ENCODE measurements at places on chromosomes 6 and 20.

DNA sequence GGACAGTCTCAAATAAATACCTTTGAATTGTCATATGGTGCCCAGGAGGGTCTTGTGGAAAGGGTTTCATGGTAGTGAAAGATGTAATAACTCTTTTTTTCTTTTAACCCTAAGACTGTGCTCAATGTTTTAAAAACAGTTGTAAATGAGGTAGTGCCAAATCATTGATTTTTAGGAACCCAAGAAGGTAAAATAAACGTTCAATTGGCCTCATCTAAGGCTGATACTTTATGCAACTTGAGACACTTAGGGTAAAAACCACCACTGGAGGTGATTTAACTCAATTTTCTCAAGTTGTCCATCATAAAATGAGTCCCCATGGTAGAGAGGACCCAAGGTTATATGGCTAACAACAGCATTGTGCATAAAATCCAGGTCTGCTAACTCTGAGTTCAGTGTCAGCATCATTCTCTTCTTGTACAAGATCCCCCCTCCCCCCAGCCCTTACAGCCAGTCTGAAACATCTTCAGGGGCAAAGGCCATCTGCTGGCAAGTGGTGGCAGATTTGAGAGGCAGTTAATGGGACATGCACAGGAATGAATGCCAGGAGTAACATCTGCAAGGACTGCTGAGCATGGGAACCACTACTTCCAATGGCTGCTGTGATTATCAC, 244.4 kb downstream of the GMPR start:
- DNase-seq: no peak

GRCh38 chr6:11094411-11094851, 797 bp downstream of the SMIM13 start:
- DNase-seq: peak; percentile 24

DNA sequence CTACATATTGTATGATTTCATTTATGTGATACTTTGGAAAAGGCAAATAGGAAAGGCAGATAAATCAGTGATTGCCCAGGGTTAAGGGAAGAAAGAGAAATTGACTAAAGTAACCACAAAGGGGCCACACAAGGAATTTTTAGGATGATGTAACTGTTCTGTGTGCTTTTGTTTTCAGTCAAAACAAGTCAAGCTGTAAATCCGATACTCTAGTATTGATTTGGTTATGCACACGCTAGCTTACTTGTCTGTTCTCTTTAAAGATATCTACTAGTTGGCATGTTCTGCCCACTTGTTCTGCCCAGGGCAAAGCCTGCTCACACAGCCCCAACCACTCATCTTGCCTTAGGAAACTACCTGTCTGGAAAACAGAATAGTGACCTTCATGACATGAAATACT, 6.4 kb downstream of the FBXL4 start:
- no peak for DNase-seq

DNA sequence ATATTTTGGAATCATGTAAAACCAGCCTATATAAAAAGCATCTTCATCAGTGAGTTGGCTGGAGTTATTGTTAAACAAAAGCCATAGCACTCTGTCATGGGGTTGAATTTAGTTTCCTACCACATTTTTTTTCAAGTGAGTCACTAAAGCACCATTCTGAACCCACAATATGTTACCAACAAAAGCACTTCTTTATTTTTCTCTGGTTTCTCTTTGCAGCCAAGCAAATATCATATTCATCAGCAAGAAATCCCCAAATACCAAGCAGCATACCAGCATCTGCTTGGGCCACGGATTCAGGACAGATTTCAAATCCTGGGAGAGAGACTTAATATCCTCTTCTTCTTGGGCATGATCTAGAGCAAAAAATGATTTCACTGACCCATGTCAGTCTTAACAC, 441.4 kb downstream of the BCKDHB start:
- DNase-seq: no peak

GRCh38 chr20:51368461-51369211, 173.9 kb downstream of the NFATC2 start:
- DNase-seq: no peak

DNA sequence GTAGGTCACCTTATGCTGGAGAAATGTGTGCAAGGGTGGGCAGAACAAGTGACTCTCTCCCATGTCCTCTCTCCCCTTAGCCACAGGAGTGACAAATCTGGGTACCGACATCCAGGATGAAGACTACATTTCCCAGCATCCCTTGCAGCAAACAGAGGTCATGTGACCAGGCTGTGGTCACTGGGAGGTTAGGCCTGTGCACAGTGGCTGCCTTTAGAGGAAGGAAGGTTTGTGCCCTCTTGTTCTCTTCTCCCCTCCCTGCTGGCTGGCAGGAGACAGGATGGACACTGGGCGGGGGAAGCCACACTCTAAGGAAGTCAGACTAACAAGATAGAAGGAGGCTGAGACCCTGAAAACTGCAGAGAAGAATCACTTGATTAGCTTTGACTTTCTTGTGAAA, 360.2 kb downstream of the PREX1 start:
- DNase-seq: no peak

GRCh38 chr6:32195652-32195901, 3.1 kb upstream of the GPSM3 start:
- DNase-seq: peak; percentile 100

DNA sequence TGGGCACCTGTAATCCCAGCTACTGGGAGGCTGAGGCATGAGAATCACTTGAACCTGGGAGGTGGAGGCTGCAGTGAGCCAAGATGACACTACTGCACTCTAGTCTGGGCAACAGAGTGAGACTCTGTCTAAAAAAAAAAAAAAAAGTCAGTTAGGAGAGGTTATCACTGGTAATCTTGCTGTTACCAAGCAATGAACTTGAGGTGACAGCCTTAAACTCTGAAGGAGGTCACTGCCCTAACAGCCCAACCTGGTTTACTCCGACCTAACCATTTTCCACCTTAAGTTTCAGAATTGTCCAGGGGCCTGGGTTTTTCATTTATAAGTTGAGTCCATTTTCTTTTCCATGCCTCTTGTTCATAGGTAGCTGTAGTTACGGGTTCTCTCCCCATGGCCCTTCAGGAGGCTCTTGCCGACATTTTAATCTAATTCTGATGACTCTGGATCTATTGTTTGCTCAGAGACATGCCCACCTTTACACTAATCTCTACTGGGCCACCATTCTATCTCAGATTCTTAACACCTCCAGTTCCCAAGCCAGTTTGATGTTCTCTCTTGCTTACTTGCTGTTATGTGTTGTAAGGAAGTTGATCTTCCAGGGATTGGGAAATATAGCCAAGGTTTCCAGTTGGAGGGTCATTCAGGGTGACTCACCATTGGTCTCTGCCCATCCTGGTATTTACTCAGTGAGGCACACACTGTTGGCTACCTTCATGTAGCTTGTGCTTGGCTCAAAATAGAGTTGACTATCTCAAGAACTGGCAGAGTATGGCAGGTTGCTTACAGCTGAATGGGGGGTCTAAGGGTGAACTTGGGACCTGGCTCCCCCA, 29.1 kb downstream of the SHLD1 start:
- no peak for DNase-seq

DNA sequence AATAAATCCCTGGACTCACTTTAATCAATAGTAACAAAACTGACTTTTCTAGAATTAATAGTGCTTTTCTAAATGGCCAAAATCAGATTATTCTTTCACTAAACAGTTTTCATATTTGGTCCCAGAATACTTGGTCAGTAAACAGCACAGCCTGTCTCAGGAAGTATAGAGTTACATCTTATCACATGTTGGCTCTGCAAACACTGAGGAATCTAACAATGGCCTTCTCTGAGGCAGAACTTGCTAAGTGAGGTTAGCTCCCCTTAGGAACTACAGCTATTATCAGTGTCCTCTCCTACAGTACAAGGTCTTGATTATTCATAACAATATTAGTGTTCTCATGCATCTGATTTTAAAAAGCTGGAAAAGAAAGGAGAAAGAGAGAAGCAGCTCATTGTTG, 1622.8 kb downstream of the HACE1 start:
- DNase-seq: no peak

- no peak for DNase-seq
Observed at GRCh38 chr6:73642530-73642929, 11.3 kb downstream of the SLC17A5 start.

DNA sequence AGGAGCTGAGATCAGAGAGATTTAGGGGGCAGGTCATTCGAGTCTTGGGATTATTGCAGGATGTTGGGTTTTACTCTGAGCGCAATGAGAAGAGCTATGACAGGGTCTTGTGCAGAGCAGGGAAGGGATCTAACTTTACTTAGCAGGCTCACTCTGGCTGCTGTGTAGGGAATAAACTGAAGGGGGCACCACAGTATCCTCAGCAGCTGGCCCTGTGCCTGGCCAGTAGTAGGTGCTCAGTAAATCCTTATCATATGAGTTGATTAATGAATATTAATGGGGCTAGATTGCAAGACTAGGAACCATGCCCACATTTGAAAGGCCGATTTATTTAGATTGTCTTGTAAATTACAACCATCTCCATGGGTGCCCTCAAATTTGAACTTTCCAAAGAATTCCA, 4.6 kb upstream of the MDGA1 start:
- DNase-seq: no peak

GRCh38 chr6:117613920-117614560, 11.7 kb upstream of the GOPC start:
- no peak for DNase-seq

DNA sequence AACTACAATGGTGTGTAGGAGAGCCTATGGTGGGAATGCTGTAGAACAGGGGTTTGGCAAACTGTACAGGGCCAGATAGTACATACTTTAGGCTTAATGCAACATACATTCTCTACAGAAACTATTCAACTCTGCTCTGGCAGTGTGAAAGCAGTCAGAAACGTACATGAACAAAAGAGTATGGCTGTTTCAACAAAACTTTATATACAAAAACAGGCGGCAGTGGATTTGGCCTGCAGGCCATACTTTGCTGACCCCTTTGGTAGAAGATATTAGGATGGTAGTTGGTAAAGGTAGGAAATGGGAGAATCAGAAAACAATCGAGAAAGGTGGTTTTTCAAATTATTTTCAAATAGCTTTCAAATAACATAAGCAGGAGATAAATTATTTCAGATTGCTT, 24.8 kb downstream of the FUCA2 start:
- no peak for DNase-seq

- no peak for DNase-seq
Observed at GRCh38 chr20:34337544-34337943, 25.5 kb upstream of the ITCH start.

GRCh38 chr6:47235964-47236760, 73.5 kb downstream of the TNFRSF21 start:
- no peak for DNase-seq

DNA sequence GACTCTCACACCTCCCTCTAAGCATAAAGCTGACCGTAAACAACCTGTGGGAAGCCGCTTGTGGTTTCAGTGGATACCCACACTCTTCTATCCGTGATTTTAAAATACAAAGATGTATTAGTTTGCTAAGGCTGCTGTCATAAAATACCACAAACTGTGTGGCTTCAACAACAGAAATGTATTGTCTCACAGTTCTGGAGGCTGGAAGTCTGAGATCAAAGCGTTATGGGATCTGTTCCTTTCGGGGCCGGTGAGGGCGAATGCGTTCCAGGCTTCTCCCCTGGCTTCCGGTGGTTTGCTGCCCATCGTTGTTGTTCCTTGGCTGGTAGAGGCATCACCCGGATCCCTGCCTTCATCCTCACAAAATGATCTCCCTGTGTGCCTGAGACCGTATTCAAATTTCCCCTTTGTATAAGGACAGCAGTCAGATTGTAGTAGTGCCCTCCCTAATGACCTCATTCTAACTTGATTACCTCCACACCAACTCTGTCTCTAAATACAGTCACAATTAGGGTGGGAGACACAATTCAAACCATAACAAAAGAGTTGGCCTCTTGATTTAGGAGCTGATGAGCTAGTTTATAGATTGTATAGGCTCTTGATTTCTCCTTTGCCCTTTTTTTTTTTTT, 210.6 kb upstream of the SOX4 start:
- DNase-seq: no peak

GRCh38 chr6:157832250-157832967, 9.4 kb downstream of the SNX9 start:
- DNase-seq: no peak

DNA sequence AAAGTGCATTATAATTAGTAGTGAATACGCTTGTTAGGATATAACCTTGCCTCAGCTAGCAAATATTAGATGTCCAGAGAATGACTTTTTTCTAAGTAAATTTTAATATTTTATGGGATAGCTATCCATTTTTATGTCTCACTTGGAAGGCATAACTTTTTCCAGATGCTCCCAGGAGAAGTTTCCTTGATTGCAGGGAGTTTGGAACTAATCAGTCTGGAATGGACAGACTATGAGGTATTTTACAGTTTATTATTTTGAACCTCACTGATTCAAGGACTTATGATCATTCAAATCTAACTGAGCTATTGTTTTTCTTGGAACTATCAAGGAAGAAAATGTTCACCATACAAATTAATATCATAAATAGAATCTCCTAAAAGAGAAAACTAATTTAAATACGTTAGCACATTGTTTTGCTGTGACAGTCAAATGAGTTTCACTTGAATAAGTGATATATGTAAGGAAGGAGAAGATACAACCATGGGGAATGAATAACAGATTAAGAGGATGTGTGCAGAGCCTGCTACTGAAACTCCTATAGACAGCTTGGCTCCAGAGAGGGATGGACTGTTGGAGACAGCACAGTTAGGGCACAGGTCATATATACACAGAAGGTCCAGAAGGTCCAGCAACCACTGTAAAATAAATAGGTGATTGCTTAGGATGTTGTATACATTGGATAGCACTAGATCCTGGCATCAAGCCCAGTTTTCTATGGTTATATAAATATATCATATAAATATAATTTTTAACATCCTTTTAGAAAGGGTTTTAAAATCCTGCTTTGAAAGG, 20.6 kb upstream of the LCA5 start:
- DNase-seq: no peak

- DNase-seq: no peak
Observed at GRCh38 chr6:37777272-37777834, 42.2 kb upstream of the ZFAND3 start.

GRCh38 chr6:39091220-39091619, 23.8 kb downstream of the SAYSD1 start:
- DNase-seq: no peak

- no peak for DNase-seq
Observed at GRCh38 chr6:108801366-108801765, 46.9 kb upstream of the ARMC2 start.

GRCh38 chr6:85389151-85389797, 60.6 kb upstream of the NT5E start:
- no peak for DNase-seq

DNA sequence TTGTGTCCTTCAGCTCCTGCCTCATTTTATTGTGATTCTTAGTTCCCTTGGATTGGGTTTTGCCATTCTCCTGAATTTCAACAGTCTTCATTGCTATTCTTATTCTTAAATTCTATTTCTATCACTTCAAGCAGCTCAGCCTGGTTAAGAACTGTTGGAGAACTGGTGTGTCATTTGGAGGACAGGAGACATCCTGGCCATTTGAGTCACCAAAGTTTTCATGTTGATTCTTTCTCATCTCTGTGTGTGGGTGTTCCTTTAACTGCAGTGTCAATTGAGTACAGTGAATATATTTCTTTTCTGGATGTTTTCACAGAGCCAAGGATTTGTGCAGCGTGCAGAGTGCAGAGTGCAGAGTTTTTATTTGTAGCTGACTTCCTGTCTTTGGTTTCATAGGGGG, 33.5 kb upstream of the TFB1M start:
- DNase-seq: no peak

Data from activated gamma-delta T cell treated with Interleukin-2 at 50 U/mL for 16 hours (primary cell).